ENCODE measurements at places on chromosomes 6 and 20.

DNA sequence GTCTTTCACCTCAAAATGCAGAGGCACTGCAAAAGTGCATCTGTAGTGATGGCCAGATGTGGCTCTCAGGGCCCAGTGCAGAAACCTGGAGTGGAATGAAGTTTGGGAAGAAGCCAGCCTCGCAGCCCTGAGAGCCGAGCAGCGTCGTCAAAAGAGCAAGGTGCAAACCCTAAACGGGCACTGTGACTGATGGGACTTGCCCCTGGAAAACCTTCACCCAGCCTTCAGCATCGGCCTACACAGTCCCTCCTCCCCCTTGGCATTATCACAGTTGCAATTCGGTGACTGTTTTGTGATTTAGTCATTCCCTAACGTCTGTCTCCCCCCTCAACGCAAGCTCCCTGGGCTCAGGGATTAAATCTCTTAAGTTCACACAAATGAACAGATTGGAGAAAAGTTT is 38.6 kb downstream of the TAF4 start:
- DNase-seq: no peak

- peak; percentile 82 for DNase-seq
These were observed 52.3 kb downstream of the MOCS1 start for GRCh38 chr6:39881851-39882530.

DNA sequence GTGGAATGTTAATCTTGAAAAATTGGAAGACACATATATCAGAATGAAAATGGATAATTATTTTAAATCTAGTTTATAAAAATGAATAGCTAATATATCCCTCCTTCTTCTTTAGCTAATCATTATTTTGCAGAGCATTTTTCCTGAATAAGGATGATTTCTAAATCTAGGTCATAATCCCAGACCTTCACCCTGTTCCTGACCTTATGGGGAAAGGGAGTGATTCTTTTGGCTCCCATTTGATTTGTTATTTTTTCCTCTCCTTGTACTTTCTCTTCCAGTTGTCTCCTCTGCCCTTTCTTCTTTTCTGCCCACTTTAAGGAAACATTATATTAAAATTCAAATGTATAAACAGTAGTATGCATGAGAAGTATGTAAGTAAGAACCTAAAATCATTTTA is 190.1 kb downstream of the MTFR2 start:
- no peak for DNase-seq

DNA sequence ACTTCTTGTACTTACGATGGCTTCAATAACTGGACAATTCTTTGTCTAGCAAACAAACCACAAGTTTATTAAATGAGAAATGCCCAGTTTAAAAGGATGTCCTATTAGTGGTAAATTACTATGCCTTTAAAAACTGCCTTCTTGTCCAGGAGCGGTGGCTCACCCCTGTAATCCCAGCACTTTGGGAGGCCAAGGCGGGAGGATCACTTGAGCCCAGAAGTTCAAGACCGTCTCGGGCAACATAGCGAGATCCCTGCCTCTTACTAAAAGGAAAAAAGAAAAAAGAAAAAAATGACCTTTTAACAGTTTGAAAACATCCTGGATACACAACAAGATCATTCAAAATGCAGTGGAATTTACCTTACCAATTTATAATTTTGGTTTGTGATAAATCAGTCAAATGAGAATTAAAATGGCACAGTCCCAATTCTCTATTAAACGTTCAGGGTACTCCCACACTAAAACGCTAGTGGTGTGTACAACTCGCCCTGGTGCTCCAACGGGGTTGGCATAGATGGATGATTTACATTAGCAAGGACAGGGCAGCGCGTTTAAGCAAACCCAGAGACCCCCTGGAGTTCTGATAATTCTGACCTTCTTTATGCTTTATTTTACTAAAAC is 2.3 kb downstream of the ZBTB2 start:
- DNase-seq: no peak

- DNase-seq: no peak
These were observed 15.6 kb upstream of the SHLD1 start for GRCh38 chr20:5734602-5735001.

GRCh38 chr6:65450451-65450850 is 256.6 kb downstream of the EYS start:
- DNase-seq: no peak

DNA sequence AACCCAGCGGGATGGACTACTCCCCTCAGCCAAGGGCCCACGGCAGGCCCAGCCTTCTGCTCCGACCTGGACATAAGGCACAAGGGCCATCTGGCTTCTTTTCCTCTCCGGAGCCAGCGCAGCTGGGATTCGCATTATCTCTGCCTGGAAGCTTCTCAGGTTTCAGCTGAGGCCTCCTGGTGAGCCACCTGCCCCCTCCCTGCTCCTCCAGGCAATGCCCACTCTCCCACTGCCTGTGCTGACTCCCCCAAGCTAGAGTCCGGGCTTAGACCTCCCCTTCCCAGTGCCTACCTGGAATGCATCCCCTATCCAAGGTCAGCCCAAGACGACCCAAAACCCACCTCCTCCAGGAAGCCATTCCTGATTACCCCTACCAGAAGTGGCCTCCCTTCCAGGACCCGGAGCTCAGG is 60.7 kb downstream of the EZR start:
- no peak for DNase-seq

DNA sequence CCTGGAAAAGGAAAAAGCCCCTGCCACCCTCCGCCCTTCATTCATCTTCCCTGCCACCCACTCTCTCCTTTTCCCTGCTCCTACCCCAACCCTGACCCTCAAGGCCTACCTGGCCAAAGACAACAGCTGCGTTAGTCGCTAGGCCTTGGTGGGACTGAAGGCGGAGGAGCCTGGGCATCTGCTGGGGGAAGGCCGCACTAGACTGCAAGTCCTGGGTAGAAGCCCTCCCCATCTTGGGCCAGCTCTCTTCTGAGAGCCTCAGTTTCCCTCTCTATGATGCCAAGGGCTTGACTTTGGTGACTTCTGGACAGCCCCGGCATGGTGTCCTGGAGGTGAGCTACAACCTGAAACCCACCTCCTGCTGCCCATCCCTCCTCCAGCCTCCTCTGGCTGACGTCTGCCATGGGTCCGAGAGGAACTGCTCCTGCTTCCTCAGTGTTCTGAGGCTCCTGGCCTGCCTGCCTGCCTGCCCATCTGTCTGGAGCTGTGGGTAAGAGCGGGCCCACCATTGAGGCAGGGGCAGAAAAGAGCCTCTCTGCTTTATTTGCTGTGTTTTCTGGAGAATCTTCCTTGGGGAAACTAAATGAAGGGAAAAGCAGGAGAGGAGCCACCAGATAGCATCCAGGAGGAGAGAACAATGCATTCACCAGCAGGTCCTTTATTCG is 7.5 kb upstream of the FOXC1 start:
- no peak for DNase-seq

Data from HS-27A (cell line).